ENCODE measurements at places on chromosomes 1 and 21.
A peak's percentile ranks its signal among the peaks of the same experiment; 100 is the strongest.

DNA sequence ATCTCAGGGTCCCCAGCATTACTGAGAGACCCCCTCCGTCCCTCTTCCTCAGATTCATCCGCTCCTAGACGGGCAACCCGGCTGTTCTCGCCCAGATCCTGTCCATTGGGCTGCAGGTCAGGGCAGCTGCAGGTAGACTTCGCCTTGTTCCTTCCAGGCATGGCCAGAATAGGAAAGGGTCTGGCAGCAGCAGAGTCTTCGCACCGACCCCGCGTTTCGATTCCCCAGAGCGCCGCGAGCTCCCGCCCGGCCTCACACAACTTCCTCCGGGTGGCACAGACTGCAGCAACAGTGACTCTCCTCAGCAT is 265 bp downstream of the NRDC start:
- no peak for DNase-seq

DNA sequence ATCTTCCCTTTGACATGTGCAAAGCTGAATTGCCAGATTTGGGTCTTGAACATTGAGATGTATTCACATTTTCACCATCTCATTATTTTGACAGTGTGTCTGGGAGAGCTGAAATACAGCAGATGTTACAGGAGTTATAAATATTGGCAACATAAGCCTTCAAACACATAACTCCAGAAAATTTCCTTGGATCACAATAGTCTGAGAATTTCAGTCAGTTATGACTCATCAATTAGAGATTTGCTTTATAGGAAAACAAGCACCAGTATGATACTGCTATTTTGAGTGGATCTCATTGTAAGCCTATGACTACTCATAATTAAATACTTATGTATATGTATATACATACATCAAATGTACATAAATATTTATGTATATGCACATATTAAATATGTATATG is 1171.8 kb downstream of the AMY1C start:
- DNase-seq, result no peak

- no peak for DNase-seq
These were observed 268.3 kb upstream of the POGK start for GRCh38 chr1:166570954-166571353.

DNA sequence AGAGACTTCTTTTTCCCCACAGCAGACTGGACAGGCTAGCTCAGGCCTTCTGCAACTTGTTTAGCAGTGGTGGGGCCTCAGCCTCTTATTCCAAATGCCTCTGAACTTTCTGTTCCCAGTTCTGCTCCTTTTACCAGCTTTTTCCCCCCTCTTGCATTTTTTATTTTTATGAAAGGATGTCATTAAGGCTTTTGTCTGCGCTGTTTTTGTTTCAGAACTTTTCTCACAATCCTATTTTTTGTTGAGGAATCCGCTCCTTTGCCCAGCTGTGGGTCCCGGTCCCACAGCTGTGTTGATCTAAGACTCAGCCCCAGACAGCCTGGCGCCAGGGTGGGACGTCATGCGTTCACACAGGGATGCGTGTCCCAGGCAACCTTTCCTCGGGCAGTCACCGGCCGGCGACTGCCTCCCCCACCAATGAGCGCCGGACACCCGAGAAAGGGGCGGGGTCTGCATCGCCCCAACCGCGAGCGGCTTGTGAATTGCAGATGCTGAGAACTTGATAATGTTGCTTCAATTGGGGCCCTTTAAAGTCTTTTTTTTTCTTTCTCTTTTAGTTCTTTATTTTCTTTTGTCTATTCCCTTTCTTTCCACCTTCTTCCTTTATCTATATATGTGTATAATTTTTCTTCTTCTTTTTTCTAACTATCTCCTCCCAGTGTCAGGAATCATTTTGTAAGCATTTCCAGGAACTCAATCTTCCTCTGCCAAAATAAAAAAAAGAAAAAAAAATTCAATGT is 3.0 kb upstream of the ID3 start:
- DNase-seq, result peak; percentile 98

GRCh38 chr1:212607206-212607912 is 1.2 kb upstream of the ATF3 start:
- peak; percentile 41 for DNase-seq

GRCh38 chr1:164781972-164782371 is 223.0 kb downstream of the PBX1 start:
- no peak for DNase-seq

DNA sequence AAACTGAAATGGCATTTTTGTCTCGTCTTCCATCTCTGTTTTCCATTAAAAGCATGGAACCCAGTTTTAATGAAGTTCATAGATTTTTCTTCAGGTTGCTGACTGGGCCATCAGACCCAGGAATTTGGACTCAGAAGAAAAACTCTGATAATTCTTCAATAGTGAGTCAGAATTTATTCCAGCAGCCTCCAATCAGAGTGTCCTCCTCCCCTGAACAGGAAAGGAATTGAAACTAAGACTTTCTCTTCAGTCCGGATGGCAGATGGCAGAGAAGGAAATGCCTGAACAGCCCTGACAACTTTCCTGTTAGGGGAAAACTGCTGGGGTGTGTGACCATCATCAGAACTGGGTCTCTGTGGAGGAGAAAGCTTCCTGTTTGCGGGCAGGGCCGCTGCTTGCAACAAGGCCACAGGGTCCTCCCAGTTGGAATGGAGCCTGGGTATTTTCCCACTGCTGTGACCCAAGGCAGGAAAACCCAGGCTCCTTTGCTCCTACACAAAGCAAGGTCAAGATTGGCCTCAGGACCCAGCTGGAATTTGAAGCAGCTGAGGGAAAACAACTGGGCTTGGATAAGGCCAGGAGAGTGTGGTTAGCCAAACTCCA is 20.7 kb downstream of the CD34 start:
- DNase-seq, result peak; percentile 42

DNA sequence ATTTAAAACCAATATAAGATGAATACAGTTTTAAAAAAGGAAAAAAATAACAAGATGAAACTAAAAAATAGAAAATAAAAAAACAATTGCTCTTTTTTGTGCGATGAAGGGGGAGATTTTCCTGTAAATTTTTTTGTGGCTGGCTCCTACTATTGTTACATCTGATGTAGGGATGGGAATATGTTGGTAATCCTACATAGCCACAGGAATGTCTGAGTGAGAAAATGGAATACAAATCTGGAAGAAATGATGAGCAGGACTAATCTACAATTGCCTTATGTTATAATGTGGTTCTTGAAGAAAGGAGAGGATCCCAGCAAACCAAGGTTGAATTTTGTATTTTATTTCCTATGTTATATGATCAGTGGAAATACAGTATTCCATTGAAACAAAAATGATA is 40.9 kb downstream of the ATP6V1G3 start:
- DNase-seq, result no peak

GRCh38 chr21:39104911-39105310 is 78.3 kb downstream of the PSMG1 start:
- no peak for DNase-seq

DNA sequence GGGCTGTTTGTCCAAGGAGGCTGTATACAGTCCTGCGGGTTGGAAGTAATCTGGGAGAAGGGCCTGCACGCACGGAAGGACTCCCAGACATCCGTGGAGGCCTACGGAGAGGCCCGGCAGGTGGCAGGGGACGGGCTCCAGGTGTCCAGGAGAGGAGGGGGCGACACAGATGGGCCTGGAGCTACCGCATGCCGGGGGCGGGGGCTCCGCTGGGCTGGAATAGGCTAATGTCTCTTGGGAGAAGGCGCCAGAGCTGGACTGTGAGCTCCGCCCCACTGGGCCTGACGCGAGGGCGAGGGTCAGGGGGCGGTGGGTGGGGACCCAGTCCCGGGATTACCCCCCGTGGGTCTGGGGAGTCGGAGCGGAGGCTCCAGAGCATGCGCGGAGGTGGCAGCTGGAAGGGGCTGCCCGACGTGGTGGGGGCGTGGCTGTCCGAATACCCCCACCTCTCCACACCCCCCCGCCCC is 659 bp downstream of the AGO1 start:
- DNase-seq, result peak; percentile 71

- no peak for DNase-seq
These were observed 564.2 kb downstream of the PTPRU start for GRCh38 chr1:29800522-29800956.

DNA sequence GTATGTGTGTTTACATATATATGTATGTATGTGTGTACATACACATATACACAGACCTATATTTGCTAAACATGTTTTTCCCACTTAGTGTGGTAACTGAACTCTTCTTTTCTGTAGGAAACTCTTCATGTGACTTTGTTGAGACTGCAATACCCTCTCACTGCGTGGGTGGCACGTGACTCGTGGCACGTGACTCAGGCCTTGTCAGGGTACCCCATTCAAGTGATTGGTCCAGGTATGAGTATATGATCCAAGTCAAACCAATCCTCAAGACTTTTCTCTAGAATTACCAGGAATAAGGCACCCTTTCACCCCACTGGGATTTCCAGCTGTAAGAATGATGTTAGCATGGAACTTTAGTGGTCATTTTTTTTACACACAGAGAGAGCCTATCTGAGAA is 149.2 kb upstream of the KCNK2 start:
- DNase-seq, result no peak

- DNase-seq, result no peak
These were observed 28.6 kb upstream of the ZNF496 start for GRCh38 chr1:247360116-247360898.

GRCh38 chr1:42096554-42096953 is 56.7 kb upstream of the GUCA2B start:
- no peak for DNase-seq

DNA sequence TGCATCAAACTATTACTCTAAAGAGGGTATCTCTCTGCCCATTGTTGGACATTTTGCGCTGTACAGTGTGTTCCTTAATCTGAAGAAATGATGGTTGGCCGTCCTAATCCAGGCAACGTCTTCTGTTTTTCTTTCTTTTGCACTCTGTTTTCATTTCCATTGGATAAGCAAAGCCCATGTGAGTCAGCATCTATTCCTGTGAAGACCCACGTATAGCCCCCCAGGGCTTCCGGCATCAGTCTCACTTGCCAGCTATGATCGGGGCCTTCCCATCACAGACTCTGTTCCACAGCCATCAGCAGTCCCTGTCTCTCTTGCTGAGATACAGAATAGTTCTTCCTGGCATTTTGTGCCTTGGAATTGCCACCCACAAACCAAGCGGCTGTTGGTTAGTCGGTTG is 29.2 kb upstream of the BRDT start:
- no peak for DNase-seq

DNA sequence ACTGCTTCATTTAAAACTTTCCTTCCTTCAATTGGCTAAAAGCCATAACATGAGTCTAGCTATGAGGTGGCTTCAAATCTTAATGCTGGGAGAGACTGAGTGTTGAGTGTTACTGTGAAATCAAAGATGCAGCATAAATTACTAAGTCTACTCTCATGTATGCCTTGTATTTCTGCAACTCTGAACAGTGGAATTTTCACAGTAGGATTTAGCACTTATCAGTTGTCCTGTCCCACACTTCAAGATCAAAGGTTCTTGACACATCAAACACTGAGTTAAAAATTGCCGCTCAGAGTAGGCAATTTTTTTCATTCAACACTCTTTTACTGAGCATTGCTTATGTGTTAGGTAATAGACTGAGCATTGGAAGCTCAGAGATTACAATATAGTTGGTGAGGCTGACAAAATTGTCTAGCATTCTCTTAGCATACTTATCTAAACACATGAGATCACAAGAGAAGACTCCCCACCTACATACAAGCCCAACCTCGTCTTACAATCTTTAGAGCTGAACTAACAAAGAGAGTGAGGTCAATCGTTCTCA is 56.4 kb upstream of the ADORA3 start:
- DNase-seq, result no peak

GRCh38 chr1:1213345-1214265 is at the start of gene TNFRSF4:
TNFRSF4 (minus strand) TSS chr1:1214153; CDS start chr1:1214127, 26 bp downstream.
- no peak for DNase-seq

- no peak for DNase-seq
These were observed 70.3 kb downstream of the GALNT2 start for GRCh38 chr1:230137337-230137815.

GRCh38 chr1:182889997-182890396 is 50.9 kb downstream of the DHX9 start:
- no peak for DNase-seq

DNA sequence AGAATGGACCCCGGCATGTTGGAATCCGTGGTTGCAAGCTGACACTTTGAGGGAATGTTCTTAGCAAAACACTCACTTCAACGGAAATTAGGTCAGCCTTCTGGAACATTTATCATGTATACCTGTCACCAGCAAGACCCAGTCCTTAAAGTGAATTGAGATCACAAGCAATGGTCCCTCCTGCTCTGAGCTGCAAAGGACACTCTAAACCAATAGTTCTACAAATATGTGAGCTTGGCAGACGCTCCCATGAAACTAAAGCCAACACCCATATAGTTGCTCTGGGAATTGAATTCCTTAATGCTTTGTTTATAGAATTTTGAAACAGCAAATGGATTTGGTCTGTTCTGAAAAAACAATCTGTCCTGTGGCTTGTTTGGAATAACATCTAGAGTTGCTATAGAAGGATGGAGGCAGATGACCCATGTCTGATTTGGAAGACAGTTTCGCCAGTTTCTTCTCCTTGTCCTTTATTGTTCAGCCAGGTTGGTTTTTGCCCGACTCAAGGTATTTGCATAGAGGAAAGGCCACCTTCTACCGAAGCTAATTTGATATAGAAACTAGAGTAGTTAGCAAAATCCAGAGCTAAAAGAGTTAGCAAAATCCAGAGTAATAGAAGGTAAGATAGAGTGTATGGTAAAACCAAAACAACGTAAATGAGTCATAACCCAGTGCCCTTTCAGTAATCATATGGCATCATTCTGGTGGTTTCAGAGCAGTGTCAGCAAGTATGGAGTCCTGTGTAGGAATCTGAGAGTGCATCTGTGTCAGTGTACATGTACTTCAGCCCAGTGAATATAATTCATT is 236.2 kb downstream of the NFIA start:
- DNase-seq, result no peak

GRCh38 chr1:31000301-31000700 is 65.2 kb downstream of the PUM1 start:
- DNase-seq, result no peak

- no peak for DNase-seq
These were observed 130.9 kb upstream of the ZBTB40 start for GRCh38 chr1:22320587-22321344.

GRCh38 chr1:50735443-50735842 is 224.6 kb downstream of the FAF1 start:
- no peak for DNase-seq

GRCh38 chr1:157399984-157400382 is 152.3 kb downstream of the FCRL5 start:
- DNase-seq, result peak; percentile 87
